GM19239 (cell line): ENCODE measurements at places on chromosomes 5 and 9.

DNA sequence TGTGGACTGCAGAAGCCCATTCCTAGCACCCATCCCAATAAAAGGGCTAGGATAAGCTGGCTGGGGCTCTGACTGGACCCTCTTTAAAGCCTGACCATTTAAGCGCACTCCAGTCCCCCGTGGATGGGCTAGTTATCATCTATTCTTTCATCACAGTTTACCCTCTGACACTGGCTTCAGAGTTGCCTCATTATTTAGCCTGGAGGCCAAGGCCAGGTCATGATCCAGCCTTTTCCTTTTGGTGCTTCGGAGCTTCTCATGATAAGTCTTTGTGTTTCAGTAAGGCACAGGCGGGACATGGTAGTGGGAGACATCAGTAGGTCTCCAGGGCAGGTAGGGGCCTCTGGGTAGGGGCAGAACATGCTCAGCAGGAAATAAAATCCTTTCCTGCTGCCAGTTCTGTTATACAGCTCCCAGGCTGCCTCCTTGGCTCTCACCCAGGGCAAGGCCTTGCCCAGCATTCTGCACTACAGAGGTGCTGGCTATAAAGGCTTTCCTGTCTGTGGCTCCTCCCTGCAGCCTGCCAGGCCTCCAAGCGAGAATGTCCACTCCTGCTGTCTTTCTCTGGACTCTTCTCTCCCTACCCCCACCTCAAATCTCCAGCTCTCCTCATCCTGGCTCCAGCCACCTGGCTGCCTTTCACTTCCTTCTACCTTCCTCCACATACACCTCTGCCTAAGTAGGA is 128.8 kb downstream of the FSTL4 start:
- no peak for DNase-seq

DNA sequence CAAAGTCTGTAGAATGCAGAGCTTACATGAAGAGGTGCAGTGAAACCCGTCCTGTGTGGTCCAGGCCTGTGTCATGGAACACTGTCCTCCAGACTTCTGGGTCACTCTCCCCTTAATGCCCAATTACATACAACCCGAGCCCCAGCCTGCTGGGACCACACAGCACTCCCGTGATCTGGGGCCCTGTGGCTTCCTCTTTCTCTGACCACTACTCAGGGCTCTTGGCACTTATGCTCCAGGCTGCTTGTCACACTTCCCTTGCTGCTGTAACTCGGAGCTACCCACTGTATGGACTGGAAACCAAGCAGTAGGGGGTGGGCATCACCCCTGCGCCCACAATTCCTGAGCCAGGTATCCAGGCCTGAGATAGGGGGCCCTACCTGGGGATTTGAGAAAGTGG is 10.3 kb upstream of the IL3 start:
- DNase-seq = no peak

DNA sequence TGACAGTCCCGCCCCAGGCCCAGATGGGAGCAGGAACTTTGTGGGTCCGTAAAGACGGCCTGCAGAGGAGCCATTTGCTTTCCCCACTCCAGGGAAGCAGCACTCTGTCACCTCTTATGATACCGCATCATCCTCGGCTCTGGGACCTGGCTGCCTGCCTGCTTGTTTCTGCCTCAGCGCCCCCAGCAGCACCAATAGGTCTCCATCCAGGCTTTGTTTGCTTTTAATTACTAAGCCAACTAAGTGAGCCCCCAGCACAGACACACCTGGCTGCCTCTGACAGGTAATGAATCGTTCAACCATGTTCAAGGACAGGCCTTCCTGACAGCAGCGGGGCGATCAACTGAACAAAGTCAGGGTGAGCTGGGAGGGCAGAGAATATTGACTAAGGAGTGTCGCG is 141.4 kb downstream of the C5orf15 start:
- DNase-seq = no peak

- DNase-seq = no peak
Observed at GRCh38 chr5:1163366-1163765, 38.0 kb upstream of the SLC6A19 start.

- no peak for DNase-seq
Observed at GRCh38 chr5:82406205-82406773, 128.1 kb upstream of the RPS23 start.

- DNase-seq = no peak
Observed at GRCh38 chr5:164860896-164861295, 1355.5 kb downstream of the MAT2B start.

GRCh38 chr5:83270311-83270710 is 193.0 kb downstream of the XRCC4 start:
- no peak for DNase-seq

DNA sequence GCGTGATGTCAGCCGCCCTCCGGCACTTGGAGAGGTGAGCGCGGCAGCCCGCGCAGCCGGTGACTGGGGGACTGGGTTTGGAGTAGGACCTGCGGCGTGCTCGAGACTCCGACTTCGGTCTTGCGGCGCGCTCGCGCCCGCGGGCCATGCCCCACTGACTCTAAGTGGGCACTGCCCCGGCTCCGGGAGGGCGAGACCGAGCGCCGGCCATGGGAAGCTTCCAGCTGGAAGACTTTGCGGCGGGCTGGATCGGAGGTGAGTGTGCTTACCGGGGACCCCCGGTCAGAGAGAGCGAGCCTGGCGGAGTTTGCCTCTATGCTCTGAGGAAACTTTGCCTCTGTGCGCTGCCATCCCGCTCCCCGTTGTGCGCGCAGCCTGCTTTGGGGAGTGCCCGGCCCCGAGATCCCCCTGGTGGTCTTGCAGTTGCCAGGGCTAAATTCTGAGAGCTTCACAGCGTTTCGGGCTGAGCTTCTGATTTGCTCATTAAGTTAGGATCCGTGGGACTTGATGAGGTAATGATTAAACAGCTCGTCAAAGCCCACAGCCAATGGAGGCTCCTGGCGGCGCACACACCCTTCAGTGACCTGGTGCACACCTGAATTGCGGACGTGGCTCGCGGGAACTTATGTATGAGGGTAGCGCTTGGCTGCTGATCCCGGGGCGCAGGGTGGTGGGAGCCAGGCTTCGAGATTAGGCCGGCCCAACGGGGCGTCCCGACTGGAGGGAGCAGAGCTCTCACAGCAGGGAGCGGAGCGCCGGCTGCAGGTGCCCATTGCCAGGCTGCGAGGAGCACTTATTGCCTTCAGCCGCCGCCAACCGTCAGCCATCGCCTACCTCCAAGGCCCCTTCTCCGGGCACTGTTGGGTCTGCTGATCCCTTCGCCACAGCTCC is at the start of gene SLC25A48:
SLC25A48 (plus strand) TSS at position 25 of the 891 bp plus-strand sequence; CDS start at position 210, 185 bp downstream.
- peak; percentile 55 for DNase-seq

DNA sequence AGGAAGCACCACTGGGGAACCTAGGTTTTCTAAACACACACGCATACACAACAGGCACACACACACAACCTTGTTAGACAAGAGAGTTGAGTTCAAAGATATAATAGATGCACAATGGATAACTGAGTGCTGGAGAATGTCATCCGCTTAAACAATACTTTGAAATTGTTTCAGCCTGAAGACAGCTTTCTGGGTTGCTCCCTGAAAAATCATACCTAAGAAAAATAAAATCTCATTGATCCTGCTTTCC is 126.1 kb downstream of the TMEM161B start:
- DNase-seq = no peak

GRCh38 chr5:87185838-87186237 is 81.8 kb upstream of the RASA1 start:
- no peak for DNase-seq

DNA sequence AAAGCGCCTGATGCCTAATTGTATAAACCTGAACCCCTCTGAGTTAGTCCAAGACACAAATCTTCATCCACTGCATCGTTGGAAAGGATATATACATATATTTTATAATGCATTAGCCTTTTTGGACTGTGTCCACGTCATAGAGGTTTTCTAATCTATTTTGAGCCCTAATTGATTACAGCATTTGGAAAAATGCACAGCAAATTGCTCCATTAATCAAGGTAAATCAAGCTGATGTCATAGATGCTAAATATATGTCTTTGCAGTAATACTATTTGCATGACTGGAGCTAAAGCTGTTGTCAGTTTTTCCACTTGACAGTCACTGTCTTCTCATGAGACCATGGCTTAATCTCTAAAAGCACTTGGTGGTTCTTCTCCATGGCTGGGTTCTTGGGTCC is 483.5 kb upstream of the TNC start:
- no peak for DNase-seq

DNA sequence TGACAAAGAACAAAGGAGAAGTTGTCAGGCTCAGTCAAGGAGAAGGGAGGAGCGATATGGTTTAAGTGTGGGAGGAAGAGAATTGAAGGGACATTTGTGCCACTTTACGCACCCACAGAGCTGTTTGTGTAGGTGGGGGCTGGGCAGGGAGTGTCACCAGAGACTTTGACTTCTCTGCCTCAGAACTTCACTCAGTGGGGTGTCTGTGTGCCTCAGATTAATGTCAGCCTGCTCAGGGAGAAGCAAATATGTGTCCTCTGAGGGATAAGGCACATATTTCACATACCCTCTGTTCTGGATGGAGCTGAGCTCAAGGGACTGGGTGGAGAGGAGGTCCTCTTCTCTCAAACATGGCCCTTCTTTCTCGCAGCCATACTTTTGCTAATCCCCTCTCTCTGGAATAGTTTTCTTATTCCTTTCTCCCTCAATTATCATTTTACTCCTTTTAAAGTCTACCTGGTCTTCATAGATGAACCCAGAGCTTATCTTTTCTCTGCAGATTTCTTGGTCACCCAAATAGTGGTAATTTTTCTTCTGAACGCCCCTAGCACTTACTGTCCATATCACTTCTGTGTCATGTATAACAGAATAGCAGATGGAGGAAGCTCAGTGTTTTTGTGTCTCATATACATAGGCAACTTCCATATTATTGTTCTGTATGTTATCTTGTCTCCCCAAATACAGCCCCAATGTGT is 77.0 kb downstream of the IQGAP2 start:
- no peak for DNase-seq

DNA sequence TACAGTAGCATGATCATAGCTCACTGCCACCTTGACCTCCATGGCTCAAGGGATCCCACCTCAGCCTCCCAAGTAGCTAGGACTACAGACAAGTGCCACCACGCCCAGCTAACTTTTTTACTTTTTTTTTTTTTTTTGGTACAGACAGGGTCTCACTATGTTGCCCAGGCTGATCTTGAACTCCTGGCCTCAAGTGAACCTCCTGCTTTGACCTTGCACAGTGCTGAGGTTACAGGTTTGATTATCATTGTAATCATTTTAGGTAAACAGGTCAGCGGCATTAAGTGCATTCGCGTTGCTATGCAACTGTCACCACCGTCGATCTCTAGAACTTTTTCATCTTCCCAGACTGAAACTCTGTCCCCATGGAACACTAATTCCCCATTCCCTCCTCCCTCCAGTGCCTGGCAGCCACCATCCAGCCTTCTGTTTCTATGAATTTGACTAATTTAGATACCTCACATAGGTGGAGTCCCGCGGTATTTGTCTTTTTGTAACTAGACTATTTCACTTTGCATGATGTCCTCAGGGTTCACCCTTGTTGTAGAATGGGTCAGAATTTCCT is 5.8 kb upstream of the CARD19 start:
- no peak for DNase-seq

GRCh38 chr5:71475788-71476384 is 20.4 kb downstream of the BDP1 start:
- peak; percentile 35 for DNase-seq

DNA sequence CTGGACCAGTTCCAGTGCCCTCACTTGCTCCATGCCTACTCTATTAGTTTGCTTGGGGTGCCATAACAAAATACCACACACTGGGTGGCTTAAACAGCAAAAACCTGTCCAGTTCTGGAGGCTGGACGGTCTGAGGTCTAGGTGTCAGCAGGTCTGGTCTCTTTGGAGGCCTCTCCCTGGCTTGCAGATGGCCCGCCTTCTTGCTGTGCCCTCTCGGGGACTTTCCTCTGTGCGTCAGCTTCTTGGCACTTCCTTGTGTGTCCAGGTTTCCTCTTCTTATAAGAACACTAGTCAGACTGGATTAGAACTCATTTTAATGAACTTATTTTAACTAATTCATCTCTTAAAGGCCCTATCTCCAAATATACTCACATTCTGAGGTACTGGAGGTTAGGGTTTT is 97.2 kb downstream of the CARTPT start:
- no peak for DNase-seq

- DNase-seq = no peak
Observed at GRCh38 chr5:145983446-145983845, 47.1 kb downstream of the SH3RF2 start.

GRCh38 chr9:80841888-80842287 is 847.5 kb downstream of the TLE1 start:
- DNase-seq = no peak

- no peak for DNase-seq
Observed at GRCh38 chr9:88074931-88075330, 63.3 kb downstream of the SPATA31C2 start.

DNA sequence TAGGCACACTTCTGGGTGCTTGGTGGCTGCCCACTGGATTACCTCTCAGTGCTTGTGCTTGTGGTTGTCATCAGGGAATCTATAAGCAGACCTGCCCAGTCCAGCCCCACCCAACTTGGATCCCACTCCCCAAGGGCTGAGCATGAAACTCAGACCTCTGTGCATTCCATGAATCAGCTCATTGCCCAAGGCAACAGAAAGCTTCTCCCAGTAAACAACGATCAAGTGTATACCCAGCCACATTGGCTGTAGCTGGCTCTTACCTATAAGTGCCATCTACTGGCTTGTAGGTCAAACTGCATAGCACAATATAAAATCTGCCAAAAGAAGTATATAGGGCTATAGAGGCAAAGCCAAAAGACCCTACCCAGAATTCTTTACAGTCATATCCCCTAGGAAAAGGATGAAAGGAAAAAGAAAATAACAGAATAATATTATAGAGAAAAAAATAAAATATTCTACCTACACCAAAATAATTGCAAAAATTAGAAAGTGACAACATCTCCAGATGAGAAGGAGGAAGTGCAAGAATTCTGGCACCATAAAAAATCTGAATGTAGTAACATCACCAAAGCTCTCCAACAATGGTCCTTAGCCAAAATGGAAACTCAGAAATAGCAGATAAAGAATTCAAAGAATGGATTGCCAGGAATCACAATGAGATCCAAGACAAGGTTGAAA is 321.0 kb upstream of the TRPC7 start:
- DNase-seq = no peak

DNA sequence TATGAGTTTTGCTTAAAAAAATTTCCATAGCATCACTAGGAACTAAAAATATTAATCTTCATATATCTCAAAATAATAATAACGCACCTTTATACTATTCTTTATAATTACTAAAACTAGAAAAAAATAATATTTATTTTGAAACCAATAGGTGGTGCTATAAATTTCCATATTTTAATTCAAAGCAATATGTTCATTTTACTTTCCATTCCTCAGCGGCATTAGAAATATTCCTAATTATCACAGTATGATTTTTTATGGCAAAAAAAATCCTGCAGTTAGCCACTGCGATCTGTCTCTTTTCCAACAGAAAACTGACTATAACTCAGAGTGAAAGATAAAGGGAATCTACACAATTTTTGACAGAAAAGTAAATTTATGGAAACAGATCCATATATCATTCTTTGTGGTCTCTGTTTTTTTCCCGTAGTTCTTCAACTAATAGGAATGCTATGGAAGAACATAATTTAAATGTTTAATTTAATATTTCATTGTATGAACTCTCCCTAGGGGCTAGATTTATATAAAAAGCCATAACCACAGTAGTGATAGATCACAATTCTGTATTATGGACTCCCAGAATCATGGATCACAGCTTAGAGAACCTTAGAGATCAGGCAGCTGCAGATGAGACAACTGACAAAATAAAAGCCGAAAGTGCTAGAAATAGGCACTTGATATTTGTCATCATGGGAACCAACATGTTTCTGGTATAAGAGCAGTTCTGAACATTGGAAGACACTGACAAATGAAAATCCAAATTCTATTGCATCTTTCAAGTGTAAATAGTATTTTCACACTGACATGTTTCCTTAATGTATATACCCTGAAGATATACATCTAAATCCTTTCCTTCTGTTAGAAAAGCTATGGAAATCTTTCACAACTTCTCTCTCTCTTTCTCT is 167.7 kb upstream of the MPDZ start:
- no peak for DNase-seq

- no peak for DNase-seq
Observed at GRCh38 chr5:149930749-149931574, 13.6 kb downstream of the PDE6A start.
